ENCODE measurements at places on chromosomes 6 and 20.

- no peak for DNase-seq
Measured at GRCh38 chr6:48567016-48567415, 456.0 kb upstream of the PTCHD4 start.

GRCh38 chr6:27439371-27439770 is 33.5 kb downstream of the ZNF184 start:
- DNase-seq = no peak

DNA sequence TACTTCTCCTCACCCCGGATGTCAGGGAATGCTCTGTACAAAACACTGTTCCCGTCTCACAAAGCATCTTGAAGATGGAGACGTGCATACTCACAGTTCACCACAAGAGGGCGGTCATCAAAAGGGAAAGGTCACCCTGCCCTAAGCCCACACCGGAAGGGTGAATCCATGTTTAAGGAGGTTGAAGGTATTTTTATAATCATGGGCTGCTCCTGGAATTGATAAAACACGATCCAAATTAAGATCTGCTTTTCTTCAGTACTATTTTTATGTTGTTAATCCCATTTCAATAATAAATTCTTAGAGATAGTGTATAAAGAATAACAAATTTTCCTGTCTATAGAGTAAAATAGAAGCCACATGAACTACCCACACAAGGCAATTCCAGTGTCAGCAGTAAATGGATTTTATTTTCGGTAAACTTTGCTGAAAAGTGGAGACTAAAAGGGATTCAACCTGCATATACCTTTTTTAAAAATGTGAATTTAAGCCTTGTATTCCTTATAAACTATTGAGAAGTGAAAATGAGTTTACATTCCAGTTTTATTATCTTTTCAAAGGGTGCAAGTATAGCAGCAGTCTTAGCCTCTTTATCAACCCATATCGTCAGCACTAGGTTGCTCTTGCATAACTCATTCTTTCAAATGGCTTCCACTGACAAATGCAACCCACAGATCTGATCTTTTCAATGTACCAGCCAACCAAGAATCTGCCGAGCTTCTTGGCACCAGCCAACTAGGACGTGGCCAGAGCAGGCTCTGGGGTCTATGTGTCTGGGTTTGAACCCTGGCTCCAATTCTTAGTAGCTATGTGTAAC is 79.7 kb upstream of the MBOAT1 start:
- DNase-seq = peak; percentile 65

DNA sequence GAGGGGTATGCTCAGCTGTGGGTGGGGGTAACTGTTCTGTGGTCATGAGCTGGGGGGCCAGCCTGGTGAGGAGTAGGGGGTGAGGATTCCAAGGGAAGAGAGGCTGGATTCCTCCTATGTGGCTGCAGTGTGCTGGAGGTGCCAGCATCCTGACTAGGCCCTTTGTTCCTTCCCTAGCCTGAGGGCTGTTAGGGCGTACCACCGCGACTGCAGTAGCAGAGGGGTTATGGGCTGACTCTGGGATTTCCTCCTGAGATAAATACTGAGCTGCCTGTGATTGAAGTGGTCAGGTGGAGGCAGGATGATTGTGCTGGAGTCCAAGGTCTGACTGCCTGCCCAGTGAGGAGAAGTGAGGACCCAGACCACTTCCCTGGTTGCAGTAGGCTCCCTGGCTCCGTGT is 205.3 kb downstream of the ADGRG6 start:
- DNase-seq = no peak
